Uterus (tissue), 4 donors: ENCODE measurements at places on chromosomes 7 and 10. TPM values are rescaled to one million over a fixed set of nuclear protein-coding genes. Genes with fewer than 3 reads are reported as not detected.

The IGFBP1 gene
- total RNA-seq, result not detected

DNA sequence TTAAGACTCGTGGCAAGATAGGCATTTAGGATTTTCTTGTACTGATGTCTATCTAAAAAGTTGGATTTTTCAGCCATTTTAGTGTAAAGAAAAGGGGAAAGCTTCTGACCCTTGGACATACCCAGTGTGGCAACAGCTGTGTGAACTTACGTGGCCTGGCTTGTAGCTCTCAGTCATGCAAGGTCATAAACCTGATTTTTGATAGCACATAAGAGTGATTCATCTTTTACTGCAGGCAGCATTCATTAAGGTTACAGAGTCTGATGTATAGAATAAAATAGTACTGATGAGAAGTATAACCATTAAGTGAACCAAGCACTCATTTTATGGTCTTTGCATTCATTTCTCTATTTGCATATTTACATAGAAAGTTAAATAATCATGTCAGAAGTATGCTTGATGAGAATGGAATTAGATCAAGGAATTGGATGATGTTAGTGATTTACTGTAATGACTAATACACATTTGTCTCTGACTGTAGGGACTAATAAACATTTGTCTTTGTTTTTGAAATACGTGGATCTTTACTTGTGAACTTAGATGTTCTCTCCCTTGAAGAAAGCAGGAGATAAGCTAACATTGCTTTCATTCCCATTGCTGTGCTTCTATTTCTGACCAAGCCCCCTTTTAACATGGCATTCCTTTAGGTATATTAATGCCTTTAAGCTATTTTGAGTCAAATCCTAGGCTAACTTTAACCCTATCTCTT lies 88.2 kb downstream of the GSDME start:
- DNase-seq, result no peak

DNA sequence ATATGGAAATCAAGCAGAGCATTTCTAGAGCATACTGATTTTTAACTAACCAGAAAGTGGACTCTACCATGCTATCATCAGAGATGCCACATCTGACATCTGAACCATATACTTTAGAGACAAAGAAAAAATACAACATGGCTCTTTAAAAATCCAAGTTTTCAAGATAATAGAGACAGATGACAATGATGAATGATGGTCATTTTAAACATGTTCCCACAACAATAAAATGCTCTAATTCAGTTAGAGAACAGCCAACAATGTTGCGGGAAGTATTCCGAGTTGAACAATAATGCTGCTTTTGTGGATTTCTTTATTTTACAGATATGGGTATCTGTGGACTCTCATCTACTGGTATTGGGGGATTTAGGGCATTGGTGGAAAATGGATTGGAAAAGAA lies 52.8 kb downstream of the PRTFDC1 start:
- no peak for DNase-seq

The SPDYE5 gene
- not detected for total RNA-seq
